ENCODE measurements at places on chromosomes 16 and 17.

DNA sequence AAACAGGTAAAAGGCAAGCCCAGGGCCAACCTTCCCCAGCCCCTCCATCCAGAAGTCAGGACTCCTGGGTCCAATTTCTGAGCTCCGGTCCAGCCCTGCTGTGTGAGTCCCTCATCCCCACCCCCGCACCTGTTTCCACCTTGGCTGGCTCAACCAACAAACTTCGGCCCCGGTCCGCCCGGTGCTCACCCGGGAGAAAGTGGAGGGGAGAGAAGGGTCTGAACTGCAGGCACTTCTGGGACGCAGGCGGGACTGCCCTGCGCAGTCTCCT is 541 bp downstream of the RHBDF2 start:
- no peak for DNase-seq

GRCh38 chr17:64099543-64099942 is 30.4 kb downstream of the ERN1 start:
- no peak for DNase-seq

DNA sequence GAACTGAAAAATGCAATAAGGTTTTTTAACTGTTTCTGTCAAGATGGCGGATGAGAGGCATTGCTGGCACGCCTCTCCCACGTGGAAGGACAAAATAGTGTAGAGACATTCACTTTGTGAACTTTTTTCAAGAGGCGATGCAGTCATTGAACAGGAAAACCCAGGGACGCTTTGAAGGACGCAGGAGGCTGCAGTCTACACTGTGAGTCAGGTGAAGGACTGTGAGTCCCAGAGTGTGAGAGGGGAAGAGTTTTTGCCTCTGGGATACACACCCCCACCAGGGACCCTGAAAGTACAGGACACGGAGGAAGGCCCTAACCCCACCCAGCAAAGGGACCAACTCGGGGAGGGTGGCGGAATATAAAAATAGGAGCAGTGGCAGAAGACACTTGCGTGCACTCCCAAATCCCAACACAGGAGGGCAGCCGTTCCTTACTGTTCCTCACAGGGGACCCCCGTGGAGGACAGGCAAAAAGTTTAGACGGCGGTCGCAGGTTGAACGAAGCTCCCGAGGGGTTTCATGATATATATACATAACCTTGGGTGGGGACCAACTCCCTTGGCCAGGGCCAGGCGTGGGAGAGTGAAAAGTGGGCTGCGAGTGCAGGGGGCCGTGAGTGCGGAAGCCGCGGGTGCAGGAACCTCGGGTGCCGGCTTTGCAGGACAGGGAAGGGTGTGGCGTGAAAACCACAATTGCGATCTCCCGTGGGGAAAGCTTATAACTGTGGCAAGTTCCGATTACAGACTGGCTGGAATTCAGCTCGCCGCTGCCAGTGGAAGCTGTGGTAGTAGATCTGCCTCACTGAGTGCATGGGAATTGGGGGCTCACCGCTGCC is 82.0 kb upstream of the ALOX12 start:
- DNase-seq, result peak; percentile 16

DNA sequence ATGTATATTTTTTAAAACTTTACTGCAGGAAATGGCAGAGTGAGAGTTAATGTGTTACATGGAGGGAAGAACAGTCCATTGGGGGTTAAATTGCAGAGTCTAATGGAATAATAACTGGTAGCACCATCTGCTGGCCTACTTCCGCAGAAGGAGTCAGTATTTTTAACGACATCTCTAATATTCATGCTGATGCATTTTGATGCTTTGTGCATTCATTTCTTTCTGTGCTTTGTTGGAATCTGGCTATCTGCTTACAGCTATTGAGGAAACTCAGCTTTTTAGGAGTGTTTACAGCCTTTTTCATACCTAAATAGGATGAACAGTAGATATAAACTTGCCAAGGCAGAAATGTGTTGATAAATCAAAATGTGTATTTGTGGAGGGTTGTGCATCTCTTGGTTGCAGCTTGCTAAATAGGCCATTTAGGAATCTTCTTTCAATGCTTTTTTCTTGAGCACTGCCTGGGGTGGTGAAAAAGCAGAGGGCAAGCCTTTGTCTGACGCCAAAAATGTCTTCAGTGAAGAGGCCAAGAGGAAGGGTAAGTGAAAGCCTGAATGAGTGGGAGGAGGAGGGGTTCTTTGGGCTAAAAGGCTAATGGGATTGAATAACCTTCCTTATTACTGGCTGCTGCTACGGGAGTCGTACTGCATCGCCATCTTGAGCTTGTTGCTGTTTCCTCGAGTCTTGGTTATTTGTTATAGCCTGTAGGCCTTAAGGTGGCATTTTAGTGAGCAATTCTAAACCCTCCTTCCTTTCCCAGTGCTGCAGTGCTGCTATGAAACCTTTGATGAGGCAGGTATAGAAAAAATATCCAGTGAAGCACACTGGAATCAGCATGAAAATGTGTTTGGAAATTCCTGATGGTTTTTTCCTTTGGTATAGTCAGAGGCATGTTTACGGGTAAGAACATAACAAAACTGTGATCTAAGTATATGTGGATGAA is 153.3 kb downstream of the CHD9 start:
- peak; percentile 26 for DNase-seq

GRCh38 chr16:72367851-72368250 is 195.9 kb upstream of the PMFBP1 start:
- DNase-seq, result no peak

- DNase-seq, result no peak
Observed at GRCh38 chr16:86959091-86959651, 358.0 kb downstream of the C16orf95 start.

- DNase-seq, result no peak
Observed at GRCh38 chr17:33381201-33381600, 88.1 kb upstream of the ASIC2 start.

DNA sequence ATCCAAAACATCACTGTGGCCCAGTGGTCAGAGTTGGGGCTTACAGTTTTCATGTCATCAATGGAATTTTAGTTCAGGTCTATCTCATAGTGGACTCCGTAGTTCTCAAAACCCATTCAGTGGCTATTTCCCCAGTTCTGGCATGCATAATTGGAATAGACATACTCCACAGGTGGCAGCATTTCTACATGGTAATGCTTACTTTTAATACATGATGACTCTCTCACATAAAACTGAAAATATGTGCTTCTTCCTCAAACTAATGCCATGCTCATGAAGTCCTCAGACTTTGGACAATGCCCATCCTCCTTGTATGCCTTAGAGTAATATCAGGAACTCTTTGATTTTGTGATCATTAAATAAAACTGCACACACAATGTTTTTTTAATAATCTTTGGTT is 857.4 kb upstream of the GOT2 start:
- DNase-seq, result no peak

GRCh38 chr16:74769586-74770190 is 4.9 kb downstream of the FA2H start:
- no peak for DNase-seq

DNA sequence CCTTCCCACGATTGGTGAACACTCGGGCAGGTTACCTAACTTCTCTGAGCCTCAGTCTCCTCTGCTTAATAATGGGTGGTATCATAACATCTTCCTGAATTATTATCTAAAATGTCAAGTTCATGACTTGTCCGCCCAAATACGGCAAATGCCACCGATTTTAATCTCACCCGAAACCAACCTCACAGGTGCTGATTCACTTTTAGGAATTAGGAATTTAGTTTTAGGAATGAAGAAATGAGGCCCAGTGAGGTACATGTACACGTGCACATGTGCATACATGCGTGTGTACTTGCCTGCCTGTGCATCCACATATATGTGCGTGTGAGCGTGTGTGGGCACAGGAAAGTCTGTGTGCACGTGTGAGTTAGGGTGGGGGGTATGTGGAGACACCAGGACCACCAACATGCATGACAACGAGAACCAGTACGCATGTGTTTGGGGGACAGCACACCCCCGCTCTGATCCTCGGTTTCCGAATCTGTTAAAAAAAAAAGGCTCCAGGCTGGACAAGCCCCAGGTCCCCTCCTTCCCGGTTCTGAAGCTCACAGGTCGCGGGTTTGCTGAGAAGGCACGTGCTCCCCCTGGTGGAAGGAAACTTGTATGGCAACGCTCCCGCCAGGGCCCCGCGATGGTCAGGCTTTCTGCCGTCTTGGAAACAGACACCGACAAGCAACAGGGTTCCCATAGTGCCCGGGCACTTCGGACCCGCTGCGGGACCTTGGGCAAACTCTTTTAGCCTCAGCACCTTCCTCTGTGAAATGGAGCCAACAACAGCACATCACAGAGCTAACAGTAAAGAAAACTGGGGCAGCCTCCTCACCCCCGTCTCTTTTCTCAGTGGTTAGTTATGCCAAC is 219.2 kb downstream of the RBFOX3 start:
- peak; percentile 47 for DNase-seq

DNA sequence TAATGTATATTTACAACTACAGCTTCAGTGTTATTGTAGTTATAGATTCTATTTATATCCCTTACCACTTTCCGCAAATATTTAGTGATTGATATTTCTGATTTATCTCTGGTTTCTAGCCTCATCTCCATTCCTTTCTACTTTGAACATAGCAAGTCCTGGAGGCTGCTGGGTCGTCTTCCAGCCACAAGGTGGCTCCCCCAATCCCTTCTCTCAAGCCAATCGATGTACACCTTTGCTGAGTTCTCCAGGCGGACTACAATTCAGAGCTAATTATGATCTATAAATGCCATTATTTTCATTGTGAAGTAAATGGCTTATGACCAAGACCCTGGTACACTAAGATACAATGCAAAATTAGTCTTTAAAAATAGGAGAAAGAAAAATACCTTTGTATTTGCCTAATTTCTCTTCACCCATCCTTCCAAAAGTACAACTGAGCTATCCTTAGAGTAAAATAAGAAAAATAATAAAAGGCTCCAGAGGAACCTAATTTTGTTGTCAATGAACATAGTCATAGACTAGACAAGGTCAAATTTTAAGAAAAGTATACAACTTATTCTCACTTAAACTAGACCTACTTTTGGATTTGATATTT is 122.1 kb downstream of the SKAP1 start:
- peak; percentile 53 for DNase-seq

DNA sequence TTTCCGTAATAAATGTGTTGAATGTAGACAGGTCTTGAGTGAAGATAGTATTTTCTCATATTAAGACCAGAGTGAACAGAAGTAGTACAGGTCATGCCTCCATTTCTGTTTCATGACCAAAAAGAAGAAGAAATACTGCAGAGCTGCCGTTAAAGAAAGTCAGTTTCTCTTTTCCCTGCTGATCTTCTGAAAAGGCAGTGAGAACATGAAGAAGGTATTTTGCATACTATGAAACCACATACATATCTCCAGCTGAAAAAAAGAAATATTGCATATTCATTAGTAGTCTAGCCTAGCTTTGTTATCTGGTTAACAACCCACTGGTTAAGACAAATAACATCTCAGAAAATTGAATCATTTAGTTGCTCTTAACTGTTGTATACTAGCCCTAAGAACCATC is 138.4 kb downstream of the PHKB start:
- no peak for DNase-seq

Data from NCI-H1092 (cell line).